CD8-positive, alpha-beta memory T cell (primary cell): ENCODE measurements at places on chromosomes 3 and 15.

- peak overlapping the region; percentile 18 for H3K27ac ChIP-seq
- H3K4me1 ChIP-seq: peaks cover 66% of the 10 kb centered on the region
- DNase-seq: no peak
- H3K4me3 ChIP-seq: peak overlapping the region; percentile 36
These were observed 3.5 kb downstream of the PLEKHO2 start for GRCh38 chr15:64845183-64845611.

- H3K27ac ChIP-seq: peak overlapping the region; percentile 52
- H3K27me3 ChIP-seq: no peaks in the 10 kb centered on the region
- no peak for DNase-seq
- H3K36me3 ChIP-seq: no peaks in the 10 kb centered on the region
These were observed 26.8 kb downstream of the FNDC3B start for GRCh38 chr3:172065967-172066762.

DNA sequence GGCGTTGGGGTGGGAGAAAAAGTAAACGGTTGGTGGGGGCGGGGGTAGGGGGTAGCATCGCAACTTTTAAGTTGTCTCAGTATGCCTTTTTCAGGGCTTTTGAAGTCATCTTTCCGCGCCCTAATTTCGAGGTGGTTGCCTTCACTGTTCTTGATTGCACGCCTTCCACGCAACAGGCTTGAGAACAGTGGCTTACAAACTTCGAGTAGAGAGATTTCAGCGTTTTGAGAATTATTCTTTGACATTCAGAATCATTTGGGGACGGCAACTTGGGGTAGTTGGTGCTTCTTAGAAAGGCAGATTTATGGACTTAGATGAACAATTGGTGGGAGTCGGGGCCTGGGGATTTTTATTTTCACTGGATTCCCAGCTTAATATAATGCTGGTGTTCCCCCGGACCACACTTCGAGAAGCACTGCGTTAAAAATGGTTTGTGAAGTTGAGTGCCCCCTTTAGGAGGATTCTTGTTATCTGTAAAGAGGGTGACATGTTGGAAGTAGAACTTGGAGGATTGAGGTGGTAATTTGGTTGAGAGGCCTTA, 880 bp downstream of the PPP4R2 start:
- peaks cover 6% of the 10 kb centered on the region for H3K36me3 ChIP-seq
- H3K4me3 ChIP-seq: peak overlapping the region; percentile 59
- peaks cover 49% of the 10 kb centered on the region for H3K4me1 ChIP-seq

GRCh38 chr3:149967086-149967685, 3.5 kb downstream of the PFN2 start:
- no peak overlapping the region for H3K27ac ChIP-seq
- peak; percentile 45 for DNase-seq
- H3K36me3 ChIP-seq: no peaks in the 10 kb centered on the region
- H3K4me1 ChIP-seq: peaks cover 10% of the 10 kb centered on the region
- H3K27me3 ChIP-seq: no peaks in the 10 kb centered on the region
- H3K4me3 ChIP-seq: no peak overlapping the region

- H3K4me3 ChIP-seq: no peak overlapping the region
- no peak for DNase-seq
- H3K36me3 ChIP-seq: no peaks in the 10 kb centered on the region
- no peaks in the 10 kb centered on the region for H3K4me1 ChIP-seq
- H3K27me3 ChIP-seq: no peaks in the 10 kb centered on the region
These were observed 171.0 kb upstream of the RARB start for GRCh38 chr3:25257026-25257425.
